ENCODE measurements at places on chromosomes 13 and 19.

- no peak overlapping the region for H3K4me3 ChIP-seq
- H3K27me3 ChIP-seq: no peaks in the 10 kb centered on the region
- H3K4me1 ChIP-seq: no peaks in the 10 kb centered on the region
These were observed 95.2 kb downstream of the GGACT start for GRCh38 chr13:100493418-100493817.

DNA sequence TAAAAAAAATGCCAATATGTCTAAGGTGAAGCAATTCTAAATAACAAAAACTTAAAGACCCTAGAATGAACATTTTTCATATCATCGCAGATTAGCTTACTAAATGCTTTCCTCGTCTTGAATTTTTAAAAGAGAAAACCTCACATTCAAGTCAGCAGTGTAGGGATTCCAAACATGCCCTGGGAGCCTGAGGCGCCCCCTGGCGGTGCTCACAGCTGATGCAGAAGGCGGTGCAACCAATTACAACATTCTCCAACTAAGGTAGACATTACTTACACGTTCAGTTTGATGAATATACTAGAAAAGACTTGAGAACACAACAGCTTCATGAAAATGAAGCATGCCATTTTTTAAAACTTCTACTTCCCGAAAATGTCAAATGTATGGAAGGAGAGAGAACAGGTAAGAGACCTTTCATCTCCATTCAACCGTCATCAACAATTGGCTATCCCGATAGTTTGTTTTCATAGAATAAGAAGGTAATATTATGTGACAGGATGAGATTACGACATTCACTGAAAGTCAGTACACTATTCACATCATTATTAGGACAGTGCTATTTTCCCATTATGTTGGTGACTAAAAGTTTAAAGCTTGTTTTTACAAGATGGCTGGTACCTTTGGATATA lies 304.4 kb downstream of the DCLK1 start:
- no peaks in the 10 kb centered on the region for H3K27me3 ChIP-seq
- no peak overlapping the region for H3K4me3 ChIP-seq
- H3K4me1 ChIP-seq: no peaks in the 10 kb centered on the region
- no peaks in the 10 kb centered on the region for H3K36me3 ChIP-seq
- no peak for DNase-seq

- DNase-seq: no peak
- no peaks in the 10 kb centered on the region for H3K36me3 ChIP-seq
- peaks cover 68% of the 10 kb centered on the region for H3K27me3 ChIP-seq
- no peak overlapping the region for H3K4me3 ChIP-seq
- H3K4me1 ChIP-seq: no peaks in the 10 kb centered on the region
These were observed 1.8 kb upstream of the LRRC4B start for GRCh38 chr19:50569938-50570540.

GRCh38 chr13:109148243-109148642 lies 518.8 kb downstream of the MYO16 start:
- H3K4me1 ChIP-seq: peaks cover 4% of the 10 kb centered on the region
- H3K27me3 ChIP-seq: peaks cover 3% of the 10 kb centered on the region
- no peaks in the 10 kb centered on the region for H3K36me3 ChIP-seq
- H3K4me3 ChIP-seq: no peak overlapping the region
- DNase-seq: no peak

GRCh38 chr19:58385891-58386575 lies 1.0 kb upstream of the RPS5 start:
- peak overlapping the region; percentile 83 for H3K4me3 ChIP-seq
- no peak for DNase-seq
- H3K36me3 ChIP-seq: no peaks in the 10 kb centered on the region
- H3K4me1 ChIP-seq: peaks cover 27% of the 10 kb centered on the region
- peak overlapping the region; percentile 99 for H3K27ac ChIP-seq

DNA sequence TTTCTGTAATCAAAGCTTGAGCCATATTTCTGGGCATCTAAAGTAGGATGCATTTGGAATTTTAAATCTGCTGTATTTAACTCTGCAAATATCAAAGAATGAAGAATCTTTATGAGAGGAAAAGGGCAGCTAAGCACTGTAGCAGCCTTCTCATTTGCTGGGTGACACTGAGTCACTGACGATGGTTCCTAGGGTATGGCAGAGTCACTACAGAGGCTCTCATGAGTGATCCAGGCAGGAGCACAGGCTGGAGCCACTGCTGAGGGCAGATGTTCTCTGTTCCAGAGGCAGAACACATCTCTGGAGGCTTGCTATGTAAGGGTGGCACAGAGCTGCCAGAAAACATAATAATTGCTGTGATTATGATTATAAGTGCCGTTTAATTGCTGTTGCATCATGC lies 340.7 kb upstream of the HTR2A start:
- H3K27me3 ChIP-seq: no peaks in the 10 kb centered on the region
- no peaks in the 10 kb centered on the region for H3K4me1 ChIP-seq
- no peak for DNase-seq
- H3K27ac ChIP-seq: no peak overlapping the region

GRCh38 chr13:73984949-73985691 lies 149.1 kb downstream of the KLF12 start:
- H3K4me1 ChIP-seq: peaks cover 72% of the 10 kb centered on the region
- DNase-seq: no peak
- H3K27ac ChIP-seq: no peak overlapping the region
- H3K36me3 ChIP-seq: no peaks in the 10 kb centered on the region
- no peaks in the 10 kb centered on the region for H3K27me3 ChIP-seq
- no peak overlapping the region for H3K4me3 ChIP-seq

GRCh38 chr19:51702825-51703574 lies 9.9 kb downstream of the SPACA6 start:
- no peaks in the 10 kb centered on the region for H3K27me3 ChIP-seq
- DNase-seq: peak; percentile 33
- no peak overlapping the region for H3K4me3 ChIP-seq
- peaks cover 52% of the 10 kb centered on the region for H3K36me3 ChIP-seq

DNA sequence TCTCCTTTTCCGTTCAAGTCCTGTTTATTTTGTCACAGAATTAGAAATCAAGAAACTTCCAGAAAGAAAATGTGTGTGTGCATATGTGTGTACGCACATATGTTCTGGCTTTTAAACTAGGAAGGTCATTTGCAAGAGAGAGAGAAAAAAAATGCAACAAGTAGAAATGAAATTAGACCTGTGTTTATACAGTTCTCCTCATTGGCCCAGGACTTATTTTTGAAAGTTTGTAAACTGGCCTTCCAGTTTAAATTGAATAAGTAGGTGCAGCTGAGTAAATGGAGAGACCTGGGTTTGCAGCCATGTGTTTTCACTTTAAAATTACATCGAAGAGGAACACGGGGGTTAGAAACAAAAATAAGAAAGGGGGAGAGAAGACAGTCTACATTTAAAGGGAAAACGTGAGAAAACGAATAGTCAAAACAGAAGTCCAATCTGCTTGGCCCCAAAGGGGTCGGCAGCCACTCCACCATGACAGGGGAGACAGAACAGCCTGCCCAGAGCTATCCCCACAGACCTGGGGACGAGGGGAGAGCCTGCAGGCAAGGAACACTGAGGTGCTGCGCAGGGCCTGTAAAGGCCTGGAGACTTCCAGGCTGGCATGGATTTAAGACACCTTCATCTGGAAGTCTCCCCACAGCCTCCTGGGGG lies 216.8 kb upstream of the MAB21L1 start:
- no peak overlapping the region for H3K4me3 ChIP-seq
- no peak for DNase-seq
- no peaks in the 10 kb centered on the region for H3K27me3 ChIP-seq
- H3K27ac ChIP-seq: no peak overlapping the region

GRCh38 chr19:16714702-16715287 lies 4.9 kb upstream of the NWD1 start:
- no peak overlapping the region for H3K4me3 ChIP-seq
- H3K27me3 ChIP-seq: no peaks in the 10 kb centered on the region
- no peak overlapping the region for H3K27ac ChIP-seq
- DNase-seq: peak; percentile 8
- H3K36me3 ChIP-seq: no peaks in the 10 kb centered on the region

DNA sequence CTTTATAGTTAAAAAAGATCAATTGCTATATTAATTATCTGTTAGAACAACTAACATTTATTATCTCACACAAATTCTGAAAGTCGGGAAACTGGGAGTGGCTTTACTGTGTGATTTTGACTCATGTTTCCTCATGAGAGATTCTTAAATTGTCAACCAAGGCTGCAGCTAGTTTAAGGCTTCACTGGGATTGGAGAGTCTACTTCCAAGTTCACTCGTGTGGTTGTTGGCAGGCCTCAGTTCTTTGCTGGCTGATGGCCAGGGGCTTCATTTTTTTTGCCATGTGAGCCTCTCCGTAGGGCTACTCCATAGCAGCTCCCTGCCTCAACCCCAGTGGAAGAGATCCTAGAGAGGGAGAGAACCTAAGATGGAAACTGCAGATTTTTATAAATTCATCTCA lies 24.5 kb upstream of the LPAR6 start:
- no peaks in the 10 kb centered on the region for H3K36me3 ChIP-seq
- H3K27ac ChIP-seq: no peak overlapping the region
- no peak overlapping the region for H3K4me3 ChIP-seq
- peaks cover 34% of the 10 kb centered on the region for H3K4me1 ChIP-seq
- peak; percentile 73 for DNase-seq

- H3K4me3 ChIP-seq: no peak overlapping the region
- no peaks in the 10 kb centered on the region for H3K36me3 ChIP-seq
- H3K4me1 ChIP-seq: no peaks in the 10 kb centered on the region
- H3K27me3 ChIP-seq: no peaks in the 10 kb centered on the region
- H3K27ac ChIP-seq: no peak overlapping the region
These were observed 186.2 kb downstream of the POSTN start for GRCh38 chr13:37412241-37412921.

DNA sequence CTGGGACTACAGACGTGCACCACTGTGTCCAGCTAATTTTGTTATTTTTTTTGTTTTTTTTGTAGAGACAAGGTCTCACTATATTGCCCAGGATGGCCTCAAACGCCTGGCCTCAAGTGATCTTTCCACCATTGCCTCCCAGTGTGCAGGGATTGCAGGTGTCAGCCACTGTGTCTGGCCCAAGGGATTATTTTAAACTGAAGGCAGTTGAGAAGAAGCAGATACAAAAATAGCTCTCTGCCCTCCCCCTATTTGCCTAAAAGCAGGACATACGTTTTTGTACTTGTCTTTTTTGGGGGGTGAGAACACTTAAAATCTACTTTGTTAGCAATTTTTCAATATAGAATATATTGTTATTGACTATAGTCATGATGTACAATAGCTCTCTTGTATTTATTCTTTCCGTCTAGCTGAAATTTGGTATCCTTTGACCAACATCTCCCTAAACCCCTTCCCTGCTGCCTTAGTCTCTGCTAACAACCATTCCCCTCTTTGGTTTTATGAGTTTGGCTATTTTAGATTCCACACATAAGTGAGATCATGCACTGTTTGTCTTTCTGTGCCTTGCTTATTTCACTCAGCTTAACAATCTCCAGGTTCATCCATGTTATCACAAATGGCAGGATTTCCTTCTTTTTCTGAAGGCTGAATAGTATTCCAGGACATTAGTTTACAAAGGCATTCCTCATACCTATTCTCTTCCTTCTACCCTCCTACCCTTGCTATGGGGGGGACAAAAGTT lies 34.9 kb downstream of the ADGRE3 start:
- H3K4me1 ChIP-seq: no peaks in the 10 kb centered on the region
- H3K27me3 ChIP-seq: peaks cover 5% of the 10 kb centered on the region
- H3K36me3 ChIP-seq: no peaks in the 10 kb centered on the region
- H3K4me3 ChIP-seq: no peak overlapping the region
- no peak overlapping the region for H3K27ac ChIP-seq
- no peak for DNase-seq

DNA sequence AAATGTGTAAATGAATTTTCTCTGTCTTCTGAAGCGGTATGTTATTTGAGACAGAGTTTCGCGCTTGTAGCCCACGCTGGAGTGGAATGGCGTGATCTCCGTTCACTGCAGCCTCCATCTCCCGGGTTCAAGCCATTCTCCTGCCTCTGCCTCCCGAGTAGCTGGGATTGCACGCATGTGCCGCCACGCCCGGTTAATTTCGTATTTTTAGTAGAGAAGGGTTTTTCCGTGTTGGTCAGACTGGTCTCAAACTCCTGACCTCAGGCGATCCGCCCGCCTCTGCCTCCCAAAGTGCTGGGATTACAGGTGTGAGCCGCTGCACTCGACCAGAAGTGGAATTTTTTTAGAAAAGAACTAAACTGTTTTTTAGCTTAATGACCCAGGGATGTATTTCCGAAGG lies 3.4 kb upstream of the ZNF808 start:
- H3K36me3 ChIP-seq: no peaks in the 10 kb centered on the region
- H3K4me1 ChIP-seq: peaks cover 10% of the 10 kb centered on the region
- DNase-seq: no peak
- H3K4me3 ChIP-seq: no peak overlapping the region

DNA sequence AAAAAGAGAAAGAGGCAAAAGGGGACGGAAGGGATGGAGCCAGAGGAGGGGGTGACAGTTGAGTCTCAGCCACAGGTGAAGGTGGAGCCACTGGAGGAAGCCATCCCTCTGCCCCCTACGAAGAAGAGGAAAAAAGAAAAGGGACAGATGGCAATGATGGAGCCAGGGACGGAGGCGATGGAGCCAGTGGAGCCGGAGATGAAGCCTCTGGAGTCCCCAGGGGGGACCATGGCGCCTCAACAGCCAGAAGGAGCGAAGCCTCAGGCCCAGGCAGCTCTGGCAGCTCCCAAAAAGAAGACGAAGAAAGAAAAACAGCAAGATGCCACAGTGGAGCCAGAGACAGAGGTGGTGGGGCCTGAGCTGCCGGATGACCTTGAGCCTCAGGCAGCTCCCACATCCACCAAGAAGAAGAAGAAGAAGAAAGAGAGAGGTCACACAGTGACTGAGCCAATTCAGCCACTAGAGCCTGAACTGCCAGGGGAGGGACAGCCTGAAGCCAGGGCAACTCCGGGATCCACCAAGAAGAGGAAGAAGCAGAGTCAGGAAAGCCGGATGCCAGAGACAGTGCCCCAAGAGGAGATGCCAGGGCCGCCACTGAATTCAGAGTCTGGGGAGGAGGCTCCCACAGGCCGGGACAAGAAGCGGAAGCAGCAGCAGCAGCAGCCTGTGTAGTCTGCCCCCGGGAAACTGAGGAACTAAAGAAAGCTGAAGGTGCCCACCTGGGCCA lies 2.5 kb downstream of the POLR1G start:
- H3K4me1 ChIP-seq: peaks cover 23% of the 10 kb centered on the region
- H3K27ac ChIP-seq: no peak overlapping the region
- H3K4me3 ChIP-seq: no peak overlapping the region

DNA sequence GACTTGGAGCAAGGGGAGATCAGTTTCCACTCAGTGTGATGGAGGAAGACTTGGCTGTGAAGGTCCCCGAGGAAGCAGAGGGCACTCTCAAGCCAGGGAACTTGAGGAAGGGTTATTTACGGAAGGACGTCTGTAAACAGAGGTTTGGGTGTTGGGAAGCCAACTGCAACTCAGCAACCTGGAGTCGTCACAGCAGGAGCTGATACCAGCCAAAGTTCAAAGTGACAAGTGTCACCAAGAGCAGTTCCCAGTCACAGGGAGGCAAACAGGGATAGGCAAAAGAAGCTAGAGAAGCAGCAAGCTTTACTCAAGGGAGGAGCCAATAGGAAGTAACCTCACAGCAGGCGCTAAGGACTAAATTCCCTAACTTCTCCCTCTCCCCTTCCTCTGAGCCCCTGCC lies 205.5 kb downstream of the EFNB2 start:
- H3K4me1 ChIP-seq: no peaks in the 10 kb centered on the region
- no peak for DNase-seq
- no peak overlapping the region for H3K4me3 ChIP-seq
- H3K36me3 ChIP-seq: no peaks in the 10 kb centered on the region
- no peak overlapping the region for H3K27ac ChIP-seq

GRCh38 chr13:94917824-94918223 lies 205.5 kb upstream of the SOX21 start:
- no peak overlapping the region for H3K4me3 ChIP-seq
- no peaks in the 10 kb centered on the region for H3K4me1 ChIP-seq
- H3K36me3 ChIP-seq: no peaks in the 10 kb centered on the region
- H3K27ac ChIP-seq: no peak overlapping the region
- no peak for DNase-seq
- no peaks in the 10 kb centered on the region for H3K27me3 ChIP-seq

GRCh38 chr13:37869756-37870488 lies at the start of gene TRPC4:
Gene TRPC4 (minus strand): TSS chr13:37869772. CDS start chr13:37783333, 86,439 bp downstream.
- H3K4me1 ChIP-seq: no peaks in the 10 kb centered on the region
- H3K36me3 ChIP-seq: no peaks in the 10 kb centered on the region
- H3K27ac ChIP-seq: no peak within 1 kb of the TSS
- DNase-seq: peak; percentile 25

All from heart right ventricle (tissue), 16 donors.